ENCODE measurements at places on chromosomes 5 and 9.

DNA sequence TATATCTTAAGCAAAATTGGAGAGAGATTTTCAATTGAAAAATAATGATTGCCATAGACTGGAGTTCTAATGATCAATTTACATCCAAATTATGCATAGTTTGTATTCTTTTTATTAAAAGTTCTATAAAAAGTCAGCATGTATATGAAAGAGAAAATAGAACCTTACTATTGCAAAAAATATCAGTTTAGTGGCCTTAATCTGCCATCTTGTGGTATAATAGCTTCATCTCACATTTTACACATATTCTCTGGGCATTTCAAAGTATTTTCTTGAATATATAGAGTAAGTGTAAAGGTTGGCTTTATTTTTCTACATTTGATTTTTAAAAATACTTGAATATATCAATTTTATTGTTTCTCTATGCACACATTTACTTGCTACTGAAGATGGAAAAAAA lies 1858.6 kb upstream of the CDH9 start:
- DNase-seq: no peak

GRCh38 chr5:90807496-90807895 lies 248.9 kb downstream of the ADGRV1 start:
- DNase-seq: no peak

GRCh38 chr5:146151970-146152369 lies 30.5 kb downstream of the LARS1 start:
- DNase-seq: no peak

DNA sequence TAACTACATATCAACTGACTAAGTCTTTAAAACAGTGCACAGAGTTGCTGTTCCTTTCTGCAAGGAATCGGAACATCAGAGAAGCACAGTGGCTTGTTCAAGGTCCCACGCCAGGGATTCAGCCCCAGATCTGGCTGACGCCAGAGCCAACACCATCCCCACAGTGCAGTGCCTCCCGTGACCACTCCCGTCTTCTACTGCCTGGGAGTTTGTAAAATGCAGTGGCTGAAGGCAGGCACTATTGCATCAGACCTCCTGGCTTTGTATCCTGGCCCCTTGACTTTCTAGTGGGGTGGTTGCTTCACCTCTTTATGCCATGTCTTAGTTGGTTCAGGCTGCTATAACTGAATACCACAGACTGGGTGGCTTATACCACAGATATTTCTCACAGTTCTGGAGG lies 131.0 kb downstream of the NSG2 start:
- no peak for DNase-seq

- DNase-seq: no peak
These were observed 109.5 kb upstream of the SLC28A3 start for GRCh38 chr9:84450029-84450428.

GRCh38 chr5:143558048-143558447 lies 154.6 kb upstream of the NR3C1 start:
- DNase-seq: no peak

GRCh38 chr5:58810086-58810485 lies 227.2 kb downstream of the RAB3C start:
- DNase-seq: no peak

GRCh38 chr5:50299896-50300295 lies 141.2 kb downstream of the EMB start:
- DNase-seq: no peak

DNA sequence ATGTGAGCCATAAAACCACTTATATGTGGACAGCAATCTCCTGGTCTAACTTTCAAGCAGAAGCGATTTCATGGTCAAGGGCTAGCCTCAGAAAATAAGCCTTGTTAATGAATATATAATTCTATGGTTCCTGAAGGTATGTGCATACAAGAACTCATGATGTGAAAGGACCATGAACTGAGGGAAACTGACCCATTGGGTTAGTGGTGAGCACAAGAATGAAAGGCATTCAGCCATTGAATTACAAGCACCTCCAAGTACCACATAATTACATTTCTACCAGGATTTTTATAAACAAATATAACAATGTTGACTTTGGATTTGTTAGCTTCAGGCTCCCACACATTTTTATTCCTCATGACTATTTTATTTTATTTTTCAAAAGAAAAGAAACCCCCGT lies 459.0 kb downstream of the TLE4 start:
- DNase-seq: no peak

- DNase-seq: no peak
These were observed 188.4 kb upstream of the NR4A3 start for GRCh38 chr9:99633265-99633664.

DNA sequence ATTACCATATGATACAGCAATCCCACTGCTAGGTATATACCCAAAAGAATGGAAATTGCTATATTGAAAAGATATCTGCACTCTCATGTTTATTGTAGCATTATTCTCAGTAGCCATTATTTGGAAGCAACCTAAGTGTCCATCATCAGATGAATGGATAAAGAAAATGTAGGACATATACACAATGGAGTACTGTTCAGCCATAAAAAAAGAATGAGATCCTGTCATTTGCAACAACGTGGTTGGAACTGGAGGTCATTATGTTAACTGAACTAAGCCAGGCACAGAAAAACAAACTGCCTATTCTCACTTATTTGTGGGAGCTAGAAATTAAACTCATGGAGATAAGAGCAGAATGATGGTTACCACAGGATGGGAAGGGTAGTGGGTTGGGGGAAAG lies 63.1 kb upstream of the TTC23L start:
- DNase-seq: no peak

- DNase-seq: no peak
These were observed 3.5 kb upstream of the SPINK5 start for GRCh38 chr5:148060309-148060708.

GRCh38 chr9:107242073-107243030 lies 40.7 kb upstream of the RAD23B start:
- DNase-seq: no peak

GRCh38 chr5:6847870-6848269 lies 134.6 kb downstream of the TENT4A start:
- DNase-seq: no peak

- DNase-seq: no peak
These were observed 606 bp downstream of the EEIG1 start for GRCh38 chr9:127980060-127980705.

DNA sequence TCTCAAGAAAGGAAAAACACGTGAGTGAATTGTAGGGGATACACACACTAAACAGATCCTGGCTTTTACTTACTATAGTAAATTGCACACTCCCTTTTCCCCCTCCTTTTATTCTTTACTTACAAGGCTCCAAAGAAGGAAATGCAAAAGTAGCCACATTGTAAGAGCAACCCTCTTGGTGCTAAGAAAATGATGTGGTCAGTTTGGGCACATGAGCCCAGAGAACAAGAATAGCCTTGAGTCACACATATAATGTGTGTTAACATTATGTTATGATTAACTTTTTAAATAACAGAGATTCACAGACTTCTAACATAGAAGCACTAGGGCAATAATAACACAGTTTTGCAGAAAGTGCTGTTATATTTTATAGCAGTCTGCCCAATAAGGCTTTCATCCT lies 48.5 kb downstream of the PCSK5 start:
- no peak for DNase-seq

- DNase-seq: no peak
These were observed 19.2 kb downstream of the PSD2 start for GRCh38 chr5:139814704-139815280.

DNA sequence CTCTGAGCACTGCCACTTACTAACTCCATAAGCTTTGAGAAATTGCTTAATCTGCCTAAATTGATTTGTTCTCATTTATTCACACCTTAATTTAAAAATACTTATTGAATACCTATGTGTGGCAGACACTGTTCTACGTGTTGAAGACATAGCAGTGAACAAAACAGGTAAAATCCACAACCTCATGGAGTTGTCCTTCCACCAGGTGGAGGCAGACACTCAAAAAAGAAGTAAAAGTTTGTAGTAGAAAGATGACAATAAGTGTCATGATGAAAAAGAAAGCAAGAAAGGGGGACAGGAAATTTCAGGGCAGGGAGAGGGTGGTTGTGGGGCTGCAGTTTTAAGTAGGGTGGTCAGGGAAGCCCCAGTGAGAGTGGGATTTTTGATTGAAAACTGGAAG lies 94.9 kb downstream of the SREK1 start:
- DNase-seq: no peak

- DNase-seq: no peak
These were observed 14.7 kb upstream of the SLC9A3 start for GRCh38 chr5:538801-539468.

DNA sequence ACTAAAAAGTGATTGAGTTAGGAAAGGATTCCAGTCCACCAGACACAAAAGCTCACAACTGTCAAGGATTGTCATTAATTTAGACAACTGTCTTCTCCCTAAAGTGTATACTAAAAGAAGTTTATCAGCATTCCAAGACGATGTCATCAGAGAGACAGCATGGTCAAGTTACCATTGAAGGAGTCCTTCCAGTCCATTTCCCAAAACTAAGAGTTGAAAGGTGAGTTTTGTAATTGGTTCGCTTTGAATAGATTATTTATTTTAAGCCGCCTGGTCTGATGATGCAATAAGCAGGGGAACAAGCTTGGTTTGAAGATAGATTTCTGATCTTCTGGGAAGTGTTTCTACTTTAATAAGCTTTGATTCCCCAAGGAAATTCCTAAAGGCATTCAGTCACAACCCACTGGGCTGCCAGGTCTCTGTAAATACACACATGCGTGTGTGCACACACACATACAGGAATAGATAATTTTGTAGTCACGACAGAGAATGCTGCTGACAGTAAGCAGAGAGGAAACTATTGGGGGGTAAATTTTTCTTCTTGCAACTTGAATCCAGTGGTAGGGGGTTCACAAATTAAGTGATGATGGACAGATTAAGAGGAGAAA lies 234.8 kb downstream of the PIK3R1 start:
- no peak for DNase-seq

DNA sequence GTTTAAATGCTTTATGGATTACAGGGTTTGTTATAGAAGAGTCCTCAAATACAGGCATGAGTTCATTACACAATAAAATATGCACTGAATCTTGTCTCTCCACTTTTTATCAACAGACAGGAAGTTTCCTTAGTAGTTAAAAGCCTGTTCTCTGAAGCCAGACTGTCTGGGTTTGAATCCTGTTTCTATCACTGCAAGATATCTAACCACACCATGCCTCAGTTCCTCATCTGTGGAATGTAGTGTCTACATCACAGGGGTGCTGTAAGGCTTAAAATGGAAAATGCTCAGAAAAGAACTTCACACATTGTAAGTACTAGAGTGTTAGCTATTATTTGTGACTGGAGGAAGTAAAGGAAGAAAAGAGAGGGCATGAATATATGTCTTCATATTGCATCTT lies 9.3 kb downstream of the LIX1 start:
- no peak for DNase-seq

- DNase-seq: no peak
These were observed 46.6 kb downstream of the ADAMTSL1 start for GRCh38 chr9:18520416-18521047.

DNA sequence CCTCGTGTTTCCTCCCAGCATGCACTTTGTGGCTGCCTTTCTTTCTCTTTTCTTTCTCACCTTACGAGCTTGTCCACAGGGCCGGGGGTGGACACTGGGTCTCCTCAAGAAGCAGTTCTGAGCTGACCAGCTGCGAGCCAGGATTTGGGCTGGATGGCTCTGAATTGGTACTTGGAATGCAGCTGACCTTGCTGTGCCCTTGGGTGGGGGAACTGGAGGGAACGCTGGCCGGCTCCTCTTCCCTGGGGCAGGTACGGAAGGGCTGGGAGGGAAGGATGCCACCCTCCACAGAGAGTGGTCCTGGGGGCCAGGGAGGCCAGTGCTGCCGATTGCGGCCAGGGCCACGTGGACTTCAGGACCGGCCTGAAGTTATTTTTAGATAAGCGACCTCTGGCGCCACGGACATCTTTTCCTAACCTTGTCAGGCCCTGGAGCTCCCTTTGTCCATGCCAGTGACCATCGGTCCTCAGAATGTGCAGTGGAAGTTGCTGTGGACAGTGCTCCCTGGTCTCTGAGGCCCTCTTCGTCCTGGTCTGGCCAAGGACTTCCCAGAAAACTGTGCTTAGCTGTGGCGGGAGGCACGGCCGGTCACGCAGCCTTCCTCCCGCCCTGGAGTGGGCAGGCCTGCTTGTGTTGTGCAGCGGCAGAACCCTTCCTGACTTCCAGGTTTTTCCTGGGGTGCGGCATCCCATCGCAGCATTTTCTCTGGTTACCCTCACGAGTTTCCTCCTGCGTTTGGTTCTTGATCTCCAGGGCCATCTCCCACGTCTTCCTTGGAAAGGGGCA lies 13.5 kb upstream of the AHRR start:
- DNase-seq: no peak

DNA sequence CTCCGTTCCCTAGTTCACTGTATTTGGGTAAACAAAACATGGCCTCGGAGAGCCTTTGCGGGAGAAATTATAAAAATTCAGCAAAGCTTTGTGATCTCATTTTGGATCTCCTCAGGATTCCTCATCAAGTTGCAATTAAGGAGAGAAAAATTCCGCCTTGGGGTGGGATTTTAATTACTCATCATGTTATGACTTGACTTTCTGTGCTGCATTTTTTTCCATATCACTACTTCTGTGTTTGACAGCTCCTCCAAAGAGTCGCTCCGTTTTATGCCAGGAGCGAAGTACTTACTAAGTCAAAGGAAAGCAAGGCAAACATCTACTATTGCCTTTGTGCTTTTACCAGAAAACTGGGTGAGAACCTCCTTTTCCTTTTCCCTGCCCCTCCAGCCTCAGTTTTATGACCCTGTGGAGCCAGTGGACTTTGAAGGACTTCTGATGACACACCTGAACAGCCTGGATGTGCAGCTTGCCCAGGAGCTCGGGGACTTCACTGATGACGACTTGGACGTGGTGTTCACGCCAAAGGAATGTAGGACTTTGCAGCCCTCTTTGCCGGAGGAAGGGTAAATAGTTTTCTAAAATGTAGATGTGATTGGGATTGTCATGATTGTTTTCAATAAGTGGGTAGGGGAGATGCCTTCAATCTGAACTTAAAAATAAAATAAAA lies 71.5 kb downstream of the DOCK8 start:
- DNase-seq: no peak

GRCh38 chr9:113389451-113389850 lies 11.6 kb downstream of the ALAD start:
- DNase-seq: no peak

GRCh38 chr9:90287567-90288274 lies 354.9 kb downstream of the DIRAS2 start:
- no peak for DNase-seq

Measured in D721Med (cell line).